ENCODE measurements at places on chromosomes 6 and 20.

DNA sequence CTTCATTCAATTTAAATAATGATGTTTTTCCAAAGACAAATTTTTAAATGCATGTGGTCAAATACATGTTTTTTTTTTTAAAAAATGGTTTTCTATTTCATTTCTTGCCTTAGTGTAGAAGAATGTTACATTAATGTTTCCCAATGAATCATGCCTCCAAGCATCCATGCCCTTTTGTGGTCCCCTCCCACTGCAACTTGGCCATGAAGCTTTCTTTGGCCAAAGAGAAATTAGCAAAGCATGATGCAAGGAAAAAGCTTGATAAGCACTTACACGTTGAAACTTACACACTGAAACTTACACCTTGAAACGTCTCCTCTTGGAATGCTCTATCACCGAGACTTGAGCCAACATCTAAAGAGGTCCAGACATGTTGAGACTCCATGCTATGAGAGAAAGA, 93.0 kb upstream of the ELOVL5 start:
- DNase-seq, result peak; percentile 76

GRCh38 chr6:143543435-143543834, 31.9 kb upstream of the FUCA2 start:
- no peak for DNase-seq

DNA sequence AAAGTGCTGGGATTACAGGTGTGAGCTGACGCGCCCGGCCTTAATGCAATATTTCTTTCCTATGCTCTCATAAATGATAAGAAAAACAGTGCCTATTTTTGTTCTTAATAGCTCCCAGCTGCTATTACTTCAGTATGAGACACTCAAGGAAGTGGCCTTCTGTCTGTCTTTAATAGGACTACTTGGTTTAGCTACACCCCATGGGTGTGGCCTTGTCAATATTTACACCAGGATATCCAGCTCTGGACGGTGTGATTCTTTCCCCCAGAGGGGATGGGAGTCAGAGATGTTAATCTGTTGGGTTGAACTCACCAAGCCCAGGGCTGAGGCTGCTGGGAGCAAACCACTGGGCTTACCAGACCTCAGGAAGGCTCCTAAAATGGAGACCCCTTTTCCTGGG, 134.2 kb downstream of the CEP57L1 start:
- no peak for DNase-seq

DNA sequence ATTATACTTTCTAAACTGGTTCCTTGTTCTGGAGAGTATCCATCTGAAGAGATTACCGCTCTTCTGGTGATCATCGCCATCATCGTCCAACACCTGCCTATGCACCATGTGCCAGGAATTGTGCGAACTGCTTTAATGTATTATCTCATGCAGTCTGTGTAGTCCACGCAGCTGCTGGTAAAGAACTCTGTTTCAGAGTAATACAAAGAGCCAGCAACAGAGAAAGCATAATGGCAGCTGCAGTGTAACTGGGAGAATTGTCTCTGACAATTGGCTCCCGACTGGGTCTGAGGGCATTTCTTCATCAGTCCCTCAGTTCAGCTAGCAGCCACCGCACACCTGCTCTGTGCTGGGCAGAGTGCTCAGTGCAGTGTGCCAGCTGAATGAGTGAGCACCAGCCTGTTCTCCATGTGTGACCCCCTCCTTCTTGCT, 383.4 kb downstream of the GRIK2 start:
- no peak for DNase-seq

GRCh38 chr6:121319112-121319553, 15.1 kb downstream of the TBC1D32 start:
- DNase-seq, result peak; percentile 56

DNA sequence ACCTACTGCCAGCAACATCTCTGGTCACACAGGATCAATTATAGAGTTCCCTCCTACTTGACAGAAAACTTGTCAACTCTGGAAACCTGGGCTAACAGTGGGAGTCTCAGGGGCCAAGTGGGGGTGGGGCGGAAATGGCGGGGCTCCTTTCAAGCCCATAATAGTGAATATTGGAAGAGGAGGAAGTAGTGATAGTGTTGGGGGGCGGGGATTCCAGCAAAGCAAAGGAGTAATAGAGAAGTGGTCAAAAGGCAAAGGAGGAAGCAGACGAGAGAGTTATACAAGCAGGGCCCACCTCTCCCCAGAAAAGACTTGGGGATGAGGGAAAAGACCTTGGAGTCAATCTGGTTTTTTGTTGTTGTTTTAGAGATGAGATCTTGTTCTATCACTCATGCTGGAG, 2.1 kb downstream of the DEF6 start:
- DNase-seq, result no peak

DNA sequence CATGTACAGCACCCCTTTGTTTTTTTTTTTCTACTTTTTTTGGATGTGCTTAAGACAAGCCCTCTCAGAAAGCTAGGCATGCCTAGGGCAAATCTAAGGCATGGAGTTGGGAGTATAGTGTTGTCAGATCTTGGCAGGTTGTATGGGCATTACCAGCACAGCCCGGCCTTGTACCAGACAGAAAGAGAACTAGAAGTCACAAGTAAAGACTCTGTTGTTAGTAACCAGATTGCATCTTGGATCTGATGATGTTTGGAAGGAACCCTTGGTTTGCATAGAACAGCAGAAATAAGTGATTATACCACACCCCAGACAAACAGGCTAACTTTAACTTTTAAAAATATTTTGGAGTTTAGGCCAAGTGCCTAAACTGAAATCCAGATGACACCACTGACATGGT, 25.6 kb downstream of the STK35 start:
- no peak for DNase-seq

DNA sequence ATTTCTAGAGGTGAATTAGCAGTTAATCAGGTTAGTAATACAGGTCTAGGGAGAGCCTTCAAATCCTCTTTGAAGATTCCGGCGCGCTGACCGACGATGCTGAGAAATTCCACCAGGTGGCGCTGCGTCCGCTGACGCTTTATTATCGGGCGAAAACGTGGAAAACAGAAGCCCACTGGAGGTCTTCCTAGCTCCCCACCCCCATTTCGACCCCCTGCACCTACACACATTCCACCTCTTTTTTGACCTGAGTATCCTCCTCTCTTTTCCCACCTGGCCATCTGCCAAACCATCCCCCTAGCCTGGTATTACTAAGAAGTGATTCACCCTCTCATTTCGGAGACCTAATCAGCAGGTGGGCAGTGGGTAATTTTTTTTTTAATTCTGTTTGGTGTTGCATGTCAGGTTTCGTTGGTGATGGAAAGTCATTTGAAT, 65.4 kb upstream of the RIN2 start:
- peak; percentile 55 for DNase-seq

DNA sequence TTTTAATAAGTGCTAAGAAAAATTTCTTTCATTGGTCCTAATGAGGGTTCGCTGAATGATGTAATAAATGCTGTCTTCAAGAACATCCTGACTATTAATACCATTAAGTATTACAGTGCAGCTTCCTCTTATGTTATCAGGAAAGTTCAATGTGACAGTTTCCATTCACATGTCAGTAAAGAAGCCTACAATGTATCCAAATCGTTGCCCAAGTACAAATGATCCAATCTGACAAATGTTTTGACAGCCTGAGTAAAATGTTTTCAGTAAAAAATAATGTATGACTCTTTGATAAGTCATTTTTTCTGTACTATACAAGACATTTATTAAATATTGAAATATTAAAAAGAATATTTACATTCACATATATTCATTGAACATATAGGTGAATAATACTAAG, 496.1 kb upstream of the MANEA start:
- no peak for DNase-seq

- DNase-seq, result peak; percentile 21
Measured at GRCh38 chr6:26223228-26223627, 136.0 kb downstream of the HFE start.

DNA sequence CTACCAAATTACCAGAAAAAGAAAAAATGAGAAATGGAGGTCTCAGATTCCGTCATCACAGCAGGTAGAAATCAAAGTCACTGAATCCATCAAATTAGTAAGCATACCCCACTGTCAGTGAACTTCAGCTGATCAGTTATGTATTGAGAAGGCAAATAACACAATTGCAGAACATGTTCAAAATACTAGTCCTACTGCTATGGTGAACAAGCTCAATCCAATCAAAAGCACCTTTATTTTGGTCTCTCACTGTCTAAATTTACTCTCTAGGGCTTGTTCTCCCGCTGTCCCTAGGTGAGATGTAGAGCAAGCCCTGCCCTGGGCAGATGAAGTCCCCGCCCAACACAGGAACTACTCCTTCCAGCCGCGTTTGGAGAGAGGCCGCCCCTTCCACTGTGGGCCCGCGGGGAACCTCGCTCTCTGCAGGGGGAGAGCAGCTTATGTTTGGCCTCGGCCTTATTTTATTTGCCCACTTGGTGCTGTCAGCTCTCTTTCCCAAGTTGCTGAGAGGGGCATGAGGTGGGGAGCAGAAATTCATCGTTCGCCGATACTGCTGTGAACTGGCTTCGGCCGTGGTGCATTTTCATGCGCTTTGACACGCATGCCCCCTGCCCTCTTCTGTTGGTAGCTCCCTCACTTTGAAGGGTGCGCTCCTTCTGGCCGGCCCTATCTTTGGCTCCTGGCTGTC, 14.3 kb upstream of the MAP1LC3A start:
- no peak for DNase-seq

- DNase-seq, result no peak
Measured at GRCh38 chr6:106883808-106884262, 90.7 kb downstream of the CD24 start.

GRCh38 chr20:64165866-64166600, 1.8 kb downstream of the MYT1 start:
- no peak for DNase-seq

DNA sequence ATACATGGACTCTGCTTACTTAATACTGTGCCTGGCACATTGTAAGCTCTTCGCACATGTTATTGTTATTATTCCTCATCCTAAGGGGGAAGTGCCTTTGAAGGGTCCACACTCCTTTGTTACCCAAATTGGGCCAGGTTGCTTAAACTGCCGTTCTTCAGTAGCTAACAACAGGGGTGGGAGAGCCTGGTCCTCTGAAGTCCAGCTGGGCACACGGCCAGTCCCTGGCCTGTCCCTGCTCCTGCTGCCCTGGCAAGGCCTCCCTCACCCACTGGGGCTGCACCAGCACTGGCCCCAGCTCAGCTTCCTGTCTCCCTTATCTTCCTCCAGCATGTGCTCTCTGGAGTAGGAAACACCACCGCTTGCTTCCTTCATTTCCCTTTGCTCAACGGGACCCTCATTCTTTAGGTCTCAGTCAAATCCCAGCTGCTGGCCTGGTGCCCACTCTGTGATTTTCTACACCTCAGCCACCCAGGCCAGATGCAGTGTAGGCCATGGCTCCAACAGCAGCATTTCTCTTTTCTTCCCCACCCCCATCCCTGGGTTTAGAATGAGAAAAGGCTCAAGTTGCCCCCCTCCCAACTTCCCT, 5.5 kb upstream of the PROCR start:
- no peak for DNase-seq

GRCh38 chr6:24419526-24419925, 16.8 kb downstream of the MRS2 start:
- DNase-seq, result no peak

DNA sequence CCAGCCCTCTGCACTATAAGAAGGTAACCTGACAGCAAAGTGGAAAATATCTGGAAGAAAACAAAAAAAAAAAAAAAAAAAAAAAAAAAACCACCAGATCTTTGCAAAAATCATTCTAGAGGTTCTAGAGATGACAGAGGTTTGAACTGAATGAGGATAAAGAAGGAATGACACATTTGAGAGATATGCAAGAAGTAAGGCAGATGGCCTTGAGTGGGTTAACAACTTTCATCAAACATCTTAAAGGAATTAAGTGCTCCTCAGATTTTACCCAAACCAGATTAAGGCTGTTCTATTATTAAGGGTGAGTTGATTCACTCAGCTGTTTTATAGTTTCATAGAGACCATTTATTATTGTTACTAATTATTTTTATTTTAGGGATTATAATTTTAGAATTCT, 62.0 kb downstream of the RSPO3 start:
- no peak for DNase-seq

DNA sequence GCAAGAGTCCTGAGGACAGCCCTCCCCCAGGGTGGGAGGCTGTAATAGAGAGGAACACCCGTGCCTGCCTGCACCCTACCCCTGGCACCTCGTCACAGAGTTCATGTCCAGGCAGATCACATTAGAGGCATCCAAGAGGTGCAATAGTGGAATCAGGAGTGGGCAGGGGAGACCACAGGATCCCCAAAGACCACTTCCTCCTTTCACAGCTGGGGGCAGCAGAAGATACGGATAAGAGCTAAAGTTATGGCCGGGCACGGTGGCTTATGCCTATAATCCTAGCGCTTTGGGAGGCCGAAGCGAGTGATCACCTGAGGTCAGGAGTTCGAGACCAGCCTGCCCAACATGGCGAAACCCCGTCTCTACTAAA, 1.5 kb upstream of the CAPN11 start:
- DNase-seq, result no peak

GRCh38 chr6:132571774-132572173, 1.7 kb downstream of the TAAR6 start:
- no peak for DNase-seq

- DNase-seq, result no peak
Measured at GRCh38 chr6:28480253-28480932, 35.2 kb downstream of the GPX6 start.

- no peak for DNase-seq
Measured at GRCh38 chr20:695165-695866, 19.7 kb upstream of the SCRT2 start.

GRCh38 chr20:59830665-59831023, 102.8 kb downstream of the SYCP2 start:
- no peak for DNase-seq

GRCh38 chr6:69881322-69882151, 15.2 kb downstream of the COL19A1 start:
- no peak for DNase-seq

DNA sequence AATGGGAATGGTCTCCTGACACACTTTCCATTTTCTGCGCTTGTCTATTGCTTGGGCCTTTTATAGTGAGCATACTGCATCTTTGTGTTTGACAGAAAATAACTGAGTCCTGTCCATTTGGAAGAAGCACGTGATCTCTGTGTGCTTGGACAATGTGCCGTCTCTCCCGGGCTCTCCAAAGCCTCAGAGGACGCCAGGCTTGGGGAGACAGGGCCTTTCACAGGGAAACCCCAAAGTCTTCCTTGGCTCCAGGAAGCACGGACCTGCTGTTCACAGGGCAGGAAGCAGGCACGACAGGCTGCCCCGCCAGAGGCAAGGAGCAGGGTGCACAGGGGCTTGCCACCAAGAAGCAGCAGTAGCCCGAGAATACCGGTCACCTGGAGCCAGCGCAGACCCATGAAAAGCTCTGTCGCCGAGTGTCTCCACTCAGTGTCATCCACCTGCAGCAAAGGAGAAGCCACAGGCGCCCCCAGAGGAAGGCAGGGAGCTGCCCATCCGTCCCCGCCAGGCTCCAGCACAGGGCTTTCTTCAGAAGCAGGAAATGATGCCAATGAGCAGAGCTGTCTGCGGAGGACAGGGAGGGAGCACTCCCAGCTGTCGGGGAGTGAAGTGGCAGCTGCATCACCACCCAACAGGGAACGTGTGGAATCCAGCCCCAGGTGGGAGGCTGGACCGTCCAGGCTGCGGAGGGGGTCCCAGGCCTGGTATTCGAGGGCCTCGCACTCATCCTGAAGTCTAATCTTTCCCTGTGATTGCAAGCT, 135.1 kb downstream of the AGPAT4 start:
- no peak for DNase-seq
